ENCODE measurements at places on chromosomes 16 and 17.

GRCh38 chr16:67326472-67327309 is at the start of the genes KCTD19 and LRRC36:
KCTD19 (minus strand) TSS chr16:67326741; CDS start chr16:67326707, 34 bp downstream.
LRRC36 (plus strand) TSS chr16:67326815; CDS start chr16:67326863, 48 bp downstream.
- peak; percentile 91 for DNase-seq

DNA sequence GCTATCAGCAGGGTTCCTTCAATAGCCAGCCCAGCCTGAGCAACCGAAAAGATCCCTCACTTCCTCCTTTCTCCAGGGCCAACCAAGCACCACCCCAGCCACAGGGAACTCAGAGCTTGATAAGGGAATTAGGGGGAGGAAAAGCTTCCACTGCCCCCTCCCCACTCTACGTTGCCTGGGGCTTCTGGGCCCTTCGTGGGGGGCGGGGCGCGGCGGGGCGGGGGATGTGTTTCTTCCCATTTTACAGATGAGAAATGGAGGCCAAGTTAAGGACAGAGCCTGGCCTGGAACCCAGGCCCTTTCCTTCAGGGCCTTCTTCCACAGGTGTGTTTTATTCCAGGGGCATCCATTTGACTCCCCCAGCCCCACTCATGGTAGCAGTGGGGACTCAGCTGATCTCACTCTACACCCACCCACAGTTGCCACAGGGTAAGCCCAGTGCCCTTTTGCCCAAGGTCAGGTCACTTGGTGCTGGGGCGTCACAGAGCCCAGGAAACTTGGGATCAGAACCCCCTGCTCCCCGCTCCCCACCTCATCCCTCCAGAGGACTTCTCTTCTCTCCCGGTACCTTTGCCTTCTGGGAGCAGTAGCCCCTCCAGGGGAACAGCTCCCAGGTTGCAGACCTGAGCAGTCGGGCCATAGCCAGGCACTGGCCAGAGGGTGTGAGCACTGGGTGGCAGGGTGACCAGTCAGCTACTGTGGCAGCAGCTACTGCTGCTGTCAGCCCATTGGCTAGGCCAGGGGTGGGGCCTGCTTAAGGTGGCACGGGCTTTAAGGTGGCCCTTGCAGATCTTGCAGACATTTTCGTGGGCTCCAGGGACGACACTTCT is at the start of gene LDHD:
Gene LDHD (minus strand): TSS at position 700 of the 830 bp plus-strand sequence. CDS start 60 bp downstream, at position 640.
- peak; percentile 61 for DNase-seq

- DNase-seq: no peak
Measured at GRCh38 chr16:87044829-87045228, 272.4 kb downstream of the C16orf95 start.

GRCh38 chr16:75267631-75268264 is 16.3 kb upstream of the BCAR1 start:
- peak; percentile 63 for DNase-seq

DNA sequence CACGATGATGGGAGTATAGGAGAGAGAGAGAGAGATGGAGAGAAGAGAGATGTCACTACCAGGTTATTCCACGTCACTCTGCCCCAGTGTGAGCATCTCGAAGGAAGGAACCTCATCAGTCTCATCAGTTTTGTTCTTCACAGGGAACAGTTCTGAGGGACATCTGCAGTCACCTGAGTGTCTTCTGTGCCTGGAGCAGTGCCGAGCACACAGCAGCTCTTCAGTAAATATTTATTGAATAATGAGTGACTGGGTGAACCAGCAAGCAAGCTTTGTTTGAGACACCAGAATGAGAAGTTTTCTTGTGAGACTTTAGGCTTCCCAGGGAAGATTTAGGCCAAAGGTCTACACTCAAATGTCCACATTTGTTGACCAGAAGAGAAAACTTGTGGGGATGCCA is 142.4 kb upstream of the IRX3 start:
- no peak for DNase-seq

DNA sequence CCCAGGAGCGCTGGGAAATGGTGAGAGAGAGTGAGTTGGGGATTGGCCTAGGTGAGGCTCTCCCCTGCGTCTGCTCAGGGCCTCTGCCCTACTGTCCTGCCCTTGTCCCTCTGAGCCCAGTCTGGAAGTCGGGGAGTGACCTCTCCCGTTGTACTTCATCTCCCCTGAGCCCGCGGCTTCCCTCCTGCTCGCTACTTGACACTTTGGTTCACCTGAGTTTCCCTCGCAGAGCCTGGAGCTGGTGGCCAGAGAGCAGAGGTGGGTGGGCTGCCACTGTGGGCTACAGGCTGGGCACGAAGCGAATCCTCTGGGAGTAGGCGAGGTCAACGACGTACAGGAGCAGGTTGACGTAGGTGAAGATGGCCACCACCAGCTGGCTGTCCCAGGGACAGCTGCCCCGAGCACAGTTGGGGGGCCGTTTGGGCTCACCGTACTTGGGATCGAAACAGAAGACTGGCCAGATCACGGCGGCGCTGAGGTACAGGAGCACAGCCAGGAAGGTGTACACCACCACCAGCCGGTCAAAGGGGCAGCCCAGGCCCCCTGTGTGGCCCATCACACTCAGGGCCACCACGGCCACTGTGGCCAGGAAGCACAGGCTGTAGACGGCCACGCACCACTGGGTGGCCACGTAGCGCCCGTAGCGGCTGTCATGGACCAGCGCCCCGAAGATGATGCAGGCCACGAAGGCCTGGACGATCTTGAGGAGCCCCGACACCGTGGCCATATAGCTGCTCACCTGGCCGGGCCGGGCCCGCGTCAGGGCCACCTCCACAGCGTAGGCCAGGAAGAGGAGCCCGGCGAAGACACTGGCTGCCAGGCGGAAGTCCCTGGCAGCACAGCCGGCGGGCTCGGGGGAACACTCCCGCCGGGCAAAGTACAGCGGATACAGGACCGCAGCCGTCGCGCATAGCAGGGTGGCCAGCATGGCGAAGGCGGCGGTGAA is 3.7 kb upstream of the PYCR1 start:
- DNase-seq: no peak

DNA sequence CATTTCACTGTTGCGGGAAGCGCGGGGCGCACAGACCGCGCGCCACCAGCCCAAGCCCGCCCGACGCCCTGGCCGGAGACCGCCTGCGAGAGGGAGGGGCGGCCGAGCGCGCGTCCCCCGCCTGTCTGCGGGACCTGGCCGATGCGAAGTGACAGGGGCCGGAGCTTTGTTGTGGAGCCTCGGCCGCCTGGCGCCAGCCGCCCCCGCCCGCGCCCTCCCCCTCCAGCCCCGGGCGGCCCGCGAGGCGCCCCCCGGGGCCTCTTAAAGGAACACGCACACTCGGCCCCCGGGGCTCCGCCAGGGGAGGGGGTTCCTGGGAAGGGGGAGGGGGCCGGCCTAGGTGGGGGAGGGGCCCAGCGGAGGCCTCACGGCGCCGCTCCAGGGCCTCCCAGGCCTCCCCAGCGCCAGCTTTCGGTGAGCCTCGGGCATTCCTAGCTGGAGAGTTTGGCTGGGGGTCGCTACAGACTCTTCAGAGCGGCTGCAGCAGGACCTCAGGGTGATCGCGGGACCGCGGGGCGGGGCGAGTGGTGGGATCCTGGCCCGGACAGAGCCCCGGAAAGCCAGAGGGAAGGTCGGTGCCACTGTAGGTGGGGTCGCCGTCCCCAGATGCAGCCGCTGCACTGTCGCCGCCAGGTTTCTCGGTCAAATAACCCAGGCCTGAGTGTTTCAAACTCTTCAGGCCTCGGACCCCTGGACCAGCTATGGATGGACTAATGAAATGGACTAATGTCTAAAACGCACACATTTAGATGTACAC is 2.4 kb upstream of the TBX2 start:
- DNase-seq: peak; percentile 65

DNA sequence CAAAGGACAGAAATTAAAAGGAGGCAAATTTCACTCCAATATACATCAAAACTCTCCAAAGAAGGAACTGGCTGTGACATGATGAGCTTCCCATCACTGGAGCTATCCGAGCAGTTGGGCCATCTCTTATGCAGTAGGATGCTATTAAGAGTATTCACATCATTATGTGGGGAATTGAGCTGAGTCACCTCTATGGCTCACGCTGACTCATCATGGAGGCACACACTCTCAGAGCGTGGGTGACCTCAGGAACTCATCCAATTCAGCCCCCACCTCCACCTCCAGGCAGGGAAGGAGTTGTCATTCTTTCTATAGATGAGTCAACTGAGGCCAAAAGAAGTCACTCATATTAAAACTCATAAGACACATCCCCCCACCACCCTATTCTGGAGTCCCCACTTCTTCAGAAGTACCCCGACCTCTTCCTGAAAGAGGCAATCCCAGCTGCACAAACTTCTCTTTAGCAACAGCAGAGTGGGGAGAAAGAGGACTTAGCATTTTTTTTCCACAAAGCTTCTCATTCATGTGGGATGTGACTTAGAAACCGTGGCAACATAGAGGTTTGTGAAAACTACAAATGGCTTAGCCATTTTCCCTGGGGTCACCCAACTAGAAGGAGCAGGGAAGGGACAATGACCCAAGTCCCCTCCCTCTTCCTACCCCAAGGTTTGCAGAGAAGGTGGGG is 32.5 kb downstream of the ABCC12 start:
- peak; percentile 88 for DNase-seq
